ENCODE measurements at places on chromosomes 1 and 21. TPM values are rescaled to one million over a fixed set of nuclear protein-coding genes. Genes with fewer than 3 reads are reported as not detected.

- H3K4me3 ChIP-seq, result no peak overlapping the region
- H3K27ac ChIP-seq, result no peak overlapping the region
- 0 out of 2 replicates have a peak, but pooled peaks cover 4% of the 10 kb centered on the region for H3K36me3 ChIP-seq
- H3K4me1 ChIP-seq, result no peaks in the 10 kb centered on the region
Measured at GRCh38 chr1:14498839-14499238, 99.6 kb upstream of the KAZN start.

DNA sequence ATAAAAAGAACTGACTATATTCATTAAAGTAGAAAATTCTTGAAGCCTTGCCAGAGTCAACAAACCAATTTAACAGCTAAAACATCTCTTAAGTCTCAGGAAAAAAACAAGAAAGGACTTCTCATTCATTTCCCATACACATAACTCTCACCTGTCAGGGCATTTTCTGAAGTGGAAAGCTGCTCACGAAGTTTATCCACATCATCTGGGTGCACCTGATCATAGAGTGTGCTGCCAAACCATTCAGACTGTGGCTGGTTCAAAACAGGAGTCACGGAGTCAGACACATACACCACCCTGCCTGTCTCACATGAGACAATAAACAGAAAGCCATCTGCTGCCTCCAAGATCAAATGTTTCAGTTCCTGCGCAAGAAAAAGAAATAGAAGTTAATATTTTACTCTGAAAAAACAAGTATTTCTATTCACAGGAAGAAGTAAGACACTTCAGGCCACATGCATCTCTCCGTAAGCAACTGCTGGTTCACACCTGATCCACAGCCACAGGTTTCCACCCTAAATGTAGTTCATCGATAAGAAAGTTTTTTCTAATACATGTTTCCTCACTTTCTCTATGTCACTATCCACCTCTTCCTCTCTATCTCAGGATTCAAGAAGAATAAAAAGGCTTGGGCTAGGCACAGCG lies 28.2 kb upstream of the CTSK start:
- no peaks in the 10 kb centered on the region for H3K4me1 ChIP-seq
- no peak overlapping the region for H3K4me3 ChIP-seq
- H3K27me3 ChIP-seq, result no peaks in the 10 kb centered on the region
- no peak overlapping the region for H3K27ac ChIP-seq
- peaks cover 25% of the 10 kb centered on the region for H3K36me3 ChIP-seq

DNA sequence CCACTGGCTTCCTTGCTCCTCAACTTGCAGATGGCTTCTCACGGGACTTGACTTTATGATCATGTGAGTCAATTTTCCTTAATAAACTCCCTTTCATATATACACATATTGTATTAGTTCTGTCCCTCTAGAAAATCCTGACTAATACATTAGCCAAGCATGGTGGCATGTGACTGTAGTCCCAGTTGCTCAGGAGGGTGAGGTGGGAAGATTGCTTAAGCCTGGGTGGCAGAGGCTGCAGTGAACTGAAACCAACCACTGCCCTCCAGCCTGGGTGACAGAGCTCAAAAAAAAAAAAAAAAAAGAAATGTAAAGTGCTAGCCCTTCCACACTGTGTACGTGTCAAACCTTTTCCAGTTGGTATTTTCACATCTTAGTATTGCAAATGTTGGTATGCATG lies 857.0 kb downstream of the LTN1 start:
- H3K36me3 ChIP-seq, result peaks cover 37% of the 10 kb centered on the region
- no peak overlapping the region for H3K27ac ChIP-seq
- peaks cover 52% of the 10 kb centered on the region for H3K4me1 ChIP-seq
- H3K4me3 ChIP-seq, result peak overlapping the region; percentile 20

- no peak overlapping the region for H3K4me3 ChIP-seq
- no peaks in the 10 kb centered on the region for H3K4me1 ChIP-seq
- H3K36me3 ChIP-seq, result no peaks in the 10 kb centered on the region
- no peaks in the 10 kb centered on the region for H3K27me3 ChIP-seq
- DNase-seq, result no peak
Measured at GRCh38 chr1:231970684-231971083, 344.1 kb downstream of the DISC1 start.

GRCh38 chr1:34125721-34126380 lies 39.2 kb downstream of the CSMD2 start:
- H3K27ac ChIP-seq, result no peak overlapping the region
- H3K4me3 ChIP-seq, result no peak overlapping the region
- H3K36me3 ChIP-seq, result peaks cover 13% of the 10 kb centered on the region
- DNase-seq, result no peak

NBPF9 gene
- 15.3 TPM for total RNA-seq

DNA sequence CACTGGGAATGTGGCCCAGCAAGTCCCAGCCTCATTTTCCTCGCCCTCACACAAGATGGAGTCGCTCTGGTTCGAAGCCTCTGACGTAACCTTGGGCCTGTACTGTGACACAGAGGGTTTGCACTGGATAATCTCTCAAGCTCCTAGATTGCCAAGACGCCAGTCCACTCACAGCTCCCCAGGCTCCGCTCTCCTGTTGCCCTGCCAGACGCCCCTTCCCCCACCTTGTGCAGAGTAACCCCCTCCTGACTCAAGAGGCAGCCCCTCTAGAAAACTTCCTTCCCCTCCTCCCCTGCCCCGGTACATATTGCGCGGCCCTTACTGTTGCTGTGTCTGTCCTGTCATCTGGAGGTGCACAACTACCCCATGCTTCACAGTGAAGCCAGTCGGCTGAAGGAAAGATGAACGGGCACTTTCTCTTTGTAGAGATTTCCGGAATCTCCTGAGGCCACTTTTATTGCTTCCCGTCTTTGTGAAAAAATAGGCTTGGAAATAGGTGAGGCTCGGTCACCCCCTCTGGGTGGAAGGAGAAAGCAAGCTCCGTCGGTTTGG lies 981 bp upstream of the KIAA1614 start:
- no peaks in the 10 kb centered on the region for H3K36me3 ChIP-seq
- H3K4me3 ChIP-seq, result peak overlapping the region; percentile 86
- H3K4me1 ChIP-seq, result peaks cover 21% of the 10 kb centered on the region
- DNase-seq, result no peak

- H3K4me3 ChIP-seq, result no peak overlapping the region
- DNase-seq, result no peak
Measured at GRCh38 chr1:58062635-58063034, 483.9 kb downstream of the OMA1 start.

FCER1G gene
- total RNA-seq, result not detected

DNA sequence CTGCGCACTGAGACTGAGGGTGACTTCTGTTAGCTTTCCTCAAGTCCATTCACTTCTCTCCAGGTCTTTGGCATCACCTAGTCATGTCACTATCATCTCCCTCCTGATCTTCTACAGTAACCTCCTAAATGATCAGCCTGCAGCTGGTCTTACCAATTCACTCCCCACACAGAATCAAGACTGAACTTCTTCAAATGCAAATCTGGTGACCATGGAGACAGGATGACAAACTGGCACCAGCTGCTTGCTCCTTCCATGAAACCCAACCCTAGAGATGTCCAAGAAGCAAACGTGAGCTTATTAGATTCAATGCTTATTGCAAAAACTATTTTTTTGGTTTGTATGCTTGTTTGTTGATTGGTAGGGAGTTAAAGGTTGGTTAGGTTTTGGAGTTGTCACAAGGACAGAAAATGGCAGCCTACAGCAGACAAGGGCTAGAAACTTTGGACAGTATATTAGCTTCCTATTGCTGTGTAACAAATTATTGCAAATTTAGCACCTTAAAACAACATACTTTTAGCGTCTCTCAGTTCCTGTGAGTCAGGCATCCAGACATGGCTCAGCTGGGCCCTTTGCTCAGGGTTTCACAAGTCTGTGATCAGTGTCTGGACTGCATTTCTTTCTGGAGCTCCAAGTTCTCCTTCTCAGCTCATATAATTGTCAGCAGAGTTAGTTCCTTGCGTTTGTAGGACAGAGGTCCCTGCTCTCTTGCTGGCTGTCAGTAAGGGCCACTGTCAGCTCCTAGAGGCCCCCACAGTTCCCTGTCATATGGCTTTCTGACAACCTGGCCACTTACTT lies 53.3 kb upstream of the GJA8 start:
- no peak overlapping the region for H3K4me3 ChIP-seq
- H3K4me1 ChIP-seq, result no peaks in the 10 kb centered on the region
- H3K36me3 ChIP-seq, result no peaks in the 10 kb centered on the region
- H3K27me3 ChIP-seq, result no peaks in the 10 kb centered on the region
